ENCODE measurements at places on chromosomes 6 and 20.

DNA sequence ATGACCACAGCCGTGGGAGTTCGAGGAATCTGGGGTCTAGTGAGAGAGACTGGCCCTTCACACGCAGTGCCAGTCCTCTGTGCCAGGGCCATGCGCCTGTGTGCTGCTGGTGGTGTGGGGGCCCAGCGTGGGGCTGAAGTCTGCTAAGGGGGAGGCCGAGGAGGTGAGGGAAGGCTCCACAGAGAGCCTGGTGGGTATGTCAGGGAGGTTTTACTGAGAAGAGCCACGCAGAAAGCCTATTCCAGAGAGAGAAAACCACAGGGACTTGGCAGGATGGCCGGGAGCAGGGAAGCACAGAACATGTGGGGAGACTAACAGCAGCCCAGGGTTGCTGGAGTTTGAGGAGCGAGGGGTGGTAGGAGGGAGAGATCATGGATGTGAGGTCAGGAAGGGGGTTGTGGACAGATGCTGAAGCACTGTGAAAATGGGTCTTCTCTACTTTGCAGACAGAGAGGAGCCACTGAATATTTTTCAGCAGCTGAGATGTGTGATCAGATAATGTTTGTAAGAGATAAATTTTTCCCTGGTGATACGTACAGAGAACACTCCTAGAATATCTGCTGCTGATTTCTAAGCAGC lies 35.3 kb downstream of the DUSP22 start:
- no peak for DNase-seq

GRCh38 chr6:32581315-32582095 lies 8.1 kb downstream of the HLA-DRB1 start:
- no peak for DNase-seq

DNA sequence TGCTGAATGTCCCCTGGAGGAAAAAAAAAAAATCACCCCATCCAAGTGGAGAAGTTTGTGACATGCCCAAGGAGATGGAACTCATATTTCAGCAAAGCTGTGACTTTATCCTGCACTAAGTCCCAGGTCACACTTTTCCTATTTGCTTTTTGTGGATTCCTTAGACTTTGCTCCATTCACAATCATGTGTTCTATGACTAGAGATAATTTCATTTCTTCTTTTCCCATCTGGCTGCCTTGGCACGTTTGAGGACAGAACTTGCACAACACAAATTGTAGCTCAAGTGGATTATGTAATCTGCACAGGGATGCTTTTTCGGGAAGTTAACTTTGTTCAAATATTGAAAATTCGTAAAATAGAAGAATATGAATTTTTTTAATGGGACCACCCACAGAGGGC lies 100.7 kb upstream of the PTPN1 start:
- no peak for DNase-seq

- DNase-seq, result no peak
These were observed 323.6 kb downstream of the UBE3D start for GRCh38 chr6:82741996-82742385.

- no peak for DNase-seq
These were observed 102.6 kb upstream of the RPS6KA2 start for GRCh38 chr6:166729658-166730057.

DNA sequence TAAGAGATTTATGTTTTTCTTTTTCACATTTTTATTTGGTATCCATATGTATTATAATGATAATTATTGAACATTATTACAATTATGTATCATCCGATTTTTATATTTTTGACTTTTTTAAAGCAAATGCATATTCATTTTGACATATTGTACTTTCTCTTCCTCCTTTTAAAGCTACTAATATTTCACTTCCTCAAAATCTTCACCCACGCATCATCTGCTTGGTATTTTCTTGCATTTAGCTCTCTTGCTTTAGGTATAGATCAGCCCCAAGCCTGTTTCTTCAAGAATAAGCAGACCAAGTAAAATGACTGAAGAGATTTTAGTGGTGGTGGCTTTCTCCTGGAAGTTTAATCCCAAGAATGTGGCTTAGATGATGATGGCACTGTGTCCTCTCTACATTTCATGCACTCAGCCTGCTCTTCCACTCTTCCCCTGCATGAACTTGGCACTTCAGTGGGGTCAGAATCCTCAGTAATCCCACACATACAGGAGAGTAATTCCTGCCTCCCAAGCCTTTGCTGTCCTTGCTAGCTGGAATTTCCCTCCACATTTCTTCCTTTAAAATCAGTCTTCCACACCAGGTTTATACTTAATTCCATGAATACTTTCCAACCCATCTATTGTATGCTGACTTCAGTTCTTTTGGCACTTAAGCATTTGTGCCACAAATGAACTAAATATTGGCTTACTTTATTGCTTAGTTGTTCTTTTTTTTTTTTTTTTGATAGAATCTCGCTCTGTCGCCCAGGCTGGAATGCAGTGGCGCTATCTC lies 8.2 kb downstream of the NCOA7 start:
- DNase-seq, result peak; percentile 67

DNA sequence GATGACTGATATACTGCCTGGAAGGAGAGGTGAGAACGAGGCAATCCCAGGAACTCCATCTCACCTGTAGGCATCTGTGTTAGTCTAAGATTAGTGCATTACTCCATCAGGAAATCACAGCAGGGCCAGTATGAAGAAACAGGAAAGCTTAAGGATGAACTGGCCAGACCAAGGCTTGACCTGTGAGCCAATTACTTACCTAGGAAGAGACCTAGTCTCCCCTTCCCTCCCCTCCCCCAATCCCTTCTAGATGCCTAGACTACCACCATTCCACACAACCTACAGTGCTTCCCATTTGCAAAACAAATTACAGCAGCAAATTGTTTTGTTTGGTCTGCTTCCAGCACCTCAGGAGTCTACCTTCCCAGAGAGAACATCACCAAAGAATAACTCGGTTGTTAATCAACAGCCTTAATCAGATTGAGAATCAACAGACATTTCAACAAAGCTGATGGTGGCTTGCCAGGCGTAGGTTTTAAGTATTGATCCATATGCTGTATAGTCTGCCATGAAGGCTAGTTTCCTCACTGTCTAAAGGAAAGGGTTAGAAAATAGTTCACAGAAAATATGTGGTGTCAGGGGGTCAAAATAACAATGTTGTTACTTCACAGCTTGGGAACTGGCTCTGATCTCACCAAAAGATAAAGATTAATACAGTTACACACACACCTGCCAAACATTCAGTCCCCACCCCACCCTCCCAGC lies 10.1 kb downstream of the PKHD1 start:
- DNase-seq, result no peak

DNA sequence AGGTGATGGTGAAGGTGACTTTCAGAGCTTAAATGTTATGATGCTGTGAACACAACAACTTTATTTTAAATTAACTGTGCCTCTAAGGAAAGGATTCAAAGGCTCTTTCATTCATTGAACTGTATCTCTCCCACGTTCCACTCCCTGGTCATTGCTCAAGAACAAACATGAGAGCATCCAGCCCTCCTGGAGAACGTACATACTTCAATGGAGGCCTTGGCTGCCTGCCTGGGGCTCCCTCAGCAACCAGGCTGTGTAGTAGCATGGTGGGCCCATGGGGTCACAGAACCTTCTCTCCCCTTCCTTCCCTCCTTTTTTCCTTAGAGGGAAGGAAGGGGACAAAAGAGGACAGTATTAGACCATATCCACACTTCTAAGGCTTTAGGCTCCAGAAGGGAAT lies 234.3 kb downstream of the CDC5L start:
- DNase-seq, result no peak

DNA sequence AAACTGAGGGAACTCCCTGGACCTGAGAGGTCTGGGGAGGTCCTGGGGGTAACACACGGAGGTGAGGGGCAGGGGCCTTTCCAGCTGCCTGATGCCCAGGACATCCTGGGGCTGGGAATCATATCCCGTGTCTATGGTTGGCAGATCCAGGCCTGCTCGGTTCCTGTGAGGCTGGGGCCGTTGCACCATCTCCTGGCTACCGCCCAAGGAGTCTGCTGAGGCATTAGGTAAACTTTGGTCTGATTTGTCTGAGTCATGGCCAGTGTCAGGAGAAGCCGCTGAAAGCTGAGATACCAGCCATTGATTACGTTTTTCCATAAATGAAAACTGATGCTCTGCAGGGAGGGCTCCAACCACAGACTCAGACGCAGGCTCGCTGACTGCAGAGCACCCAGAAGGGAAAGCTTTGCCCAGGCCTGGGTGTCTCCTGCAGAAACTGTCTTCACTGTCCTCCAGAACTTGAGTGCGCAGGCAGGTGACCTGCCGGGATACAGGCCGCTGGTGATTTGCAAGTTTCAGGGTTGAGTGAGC lies 14.2 kb downstream of the TRAF3IP2 start:
- DNase-seq, result no peak

GRCh38 chr6:23013776-23014175 lies 444.4 kb downstream of the HDGFL1 start:
- no peak for DNase-seq

- no peak for DNase-seq
These were observed 59.7 kb downstream of the METTL24 start for GRCh38 chr6:110298411-110298810.

DNA sequence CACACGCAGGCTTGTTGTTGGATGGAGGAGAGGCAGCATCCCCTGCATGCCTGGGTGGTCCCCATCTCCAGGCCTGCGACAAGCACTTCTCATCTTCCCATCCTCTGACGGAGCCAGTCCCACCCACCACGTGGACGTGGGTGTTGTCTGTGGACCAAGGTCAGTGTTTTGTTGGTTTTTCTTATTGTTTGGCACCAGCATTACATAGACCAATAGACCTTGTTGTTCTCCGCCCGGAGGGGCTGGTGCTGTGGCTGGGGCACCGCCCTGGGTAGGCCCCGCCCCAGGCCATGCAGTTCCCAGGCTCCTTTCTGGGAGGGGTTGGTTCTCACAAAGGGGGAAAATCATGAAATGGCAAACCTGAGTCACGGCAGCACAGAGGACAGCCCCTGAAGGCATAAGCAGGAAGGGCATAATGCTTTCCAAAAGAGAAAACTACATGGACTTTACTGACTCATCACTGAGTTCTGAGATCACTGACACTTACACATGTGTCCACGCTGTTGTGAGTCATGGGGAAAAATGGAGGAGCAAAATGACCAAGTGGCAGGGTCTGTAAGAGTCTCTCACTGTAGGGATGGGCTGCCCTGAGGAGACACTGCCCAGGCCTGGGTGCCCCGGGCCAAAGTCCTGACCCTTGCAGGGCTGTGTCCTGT lies 90.8 kb downstream of the THBS2 start:
- DNase-seq, result no peak

DNA sequence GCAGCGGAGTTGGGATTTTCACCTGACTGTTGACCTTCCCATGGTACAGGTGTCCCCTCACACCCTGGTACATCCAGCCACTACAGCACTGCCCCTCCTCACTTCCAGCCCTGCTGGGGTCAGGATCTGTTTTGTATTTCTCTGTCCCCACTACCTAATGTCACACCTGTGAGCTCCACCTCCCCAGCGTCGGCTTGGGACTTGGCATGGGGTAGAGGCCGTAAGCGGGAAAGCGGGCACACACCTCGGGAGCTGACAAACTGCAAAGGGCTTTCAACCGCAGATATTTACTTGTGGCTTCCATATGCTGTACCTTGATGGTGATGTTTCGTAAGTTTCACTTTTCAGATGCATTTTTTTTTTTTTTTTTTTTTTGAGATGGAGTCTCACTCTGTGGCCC lies 5.4 kb upstream of the CCN5 start:
- DNase-seq, result no peak

DNA sequence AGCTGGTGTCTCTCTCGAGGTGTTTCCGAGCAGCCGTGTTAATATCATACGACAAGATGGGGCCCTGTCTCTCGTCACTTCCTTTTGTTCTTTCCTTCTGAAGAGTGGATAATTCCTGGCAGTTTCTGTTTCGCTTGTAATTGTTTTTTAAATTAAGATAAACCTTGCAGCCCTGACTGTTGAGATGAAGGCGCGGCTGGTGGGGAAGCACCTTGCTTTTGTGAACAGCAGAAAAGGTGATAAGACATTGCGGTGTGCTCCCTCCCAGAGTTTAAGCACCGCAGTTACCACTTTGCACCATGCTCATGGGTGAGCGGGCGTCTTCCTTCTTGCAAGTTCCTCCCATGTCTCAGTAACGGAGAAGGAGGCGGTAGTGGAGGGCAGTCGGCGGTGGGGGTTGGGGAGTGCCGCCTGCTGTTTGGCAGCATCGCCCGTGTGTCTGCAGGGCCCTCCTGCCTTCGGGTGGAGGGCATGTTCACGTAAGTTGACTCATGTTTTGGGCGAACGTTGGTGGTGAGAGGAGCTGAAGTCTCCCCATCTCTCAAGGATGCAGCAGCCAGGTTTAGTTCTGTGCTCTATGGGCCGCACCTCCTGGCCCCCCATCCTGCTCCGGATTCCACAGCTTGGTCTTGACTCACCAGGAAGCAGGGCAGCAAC lies 345.9 kb downstream of the TAF4 start:
- DNase-seq, result peak; percentile 78

DNA sequence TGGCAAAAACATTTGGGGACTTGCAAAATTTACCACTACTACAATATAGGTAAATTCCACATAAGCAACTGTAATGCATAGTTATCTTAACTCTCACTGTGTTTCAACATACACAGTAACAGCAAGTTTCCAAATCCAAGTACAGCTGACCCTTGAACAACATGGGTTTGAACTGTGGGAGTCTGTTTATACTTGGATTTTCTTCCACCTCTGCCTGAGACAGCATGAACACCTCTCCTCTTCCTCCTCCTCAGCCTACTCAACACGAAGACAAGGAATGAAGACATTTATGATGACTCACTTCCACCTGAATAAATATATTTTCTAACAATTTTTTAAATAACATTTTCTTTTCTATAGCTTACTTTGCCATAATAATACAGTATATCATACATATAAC lies 25.6 kb downstream of the MAN1A1 start:
- DNase-seq, result no peak

DNA sequence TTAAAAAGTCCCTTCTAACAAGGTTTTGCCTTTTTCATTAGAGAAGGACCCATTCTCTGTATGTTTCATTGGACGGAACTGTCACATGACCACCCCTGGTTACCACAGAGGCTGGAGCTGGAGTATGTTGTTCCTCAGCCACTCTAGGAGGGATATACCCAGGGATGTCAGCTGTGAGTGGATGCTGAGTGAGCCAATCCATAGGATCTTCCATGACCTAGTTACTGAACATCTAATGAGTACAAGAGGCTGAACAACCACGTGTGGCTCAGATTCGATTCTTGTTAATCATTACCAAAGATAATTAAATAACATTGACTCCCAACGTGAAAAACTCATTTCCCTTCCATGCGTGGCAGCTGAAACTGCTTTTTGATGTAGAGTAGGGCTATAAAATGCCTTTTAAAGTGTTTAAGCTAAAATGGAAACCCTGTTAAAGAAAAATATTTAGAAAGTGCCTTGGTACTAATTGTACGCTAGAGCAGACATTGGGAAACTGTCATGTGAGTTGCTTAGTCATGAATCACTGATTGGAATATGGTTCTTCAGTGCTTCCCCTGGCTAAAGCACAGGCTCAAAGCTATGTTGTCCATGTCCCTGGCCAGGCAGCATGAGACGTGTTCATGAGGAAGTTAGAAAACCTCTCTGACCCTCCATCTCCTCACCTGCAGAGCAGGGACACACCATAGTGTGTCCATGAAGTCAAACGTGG lies 256.1 kb downstream of the ZNF217 start:
- no peak for DNase-seq

- DNase-seq, result no peak
These were observed 202.0 kb upstream of the GMDS start for GRCh38 chr6:2447318-2447920.

All from hematopoietic multipotent progenitor cell treated with erythropoietin and hydrocortisone succinate and interleukin-3 and kit ligand, for 4 days (in vitro differentiated cells).